Myometrial cell (primary cell): ENCODE measurements at places on chromosomes 1 and 21. TPM values are rescaled to one million over a fixed set of nuclear protein-coding genes. Genes with fewer than 3 reads are reported as not detected.

The KLHDC9 gene
- 2.5 and 4.0 TPM in 2 replicates for total RNA-seq

The FAM151A gene
- not detected in 2 replicates for total RNA-seq

The NR5A2 gene
- total RNA-seq: not detected in 2 replicates

The VSIG8 gene
- not detected in 2 replicates for total RNA-seq

The CFAP74 gene
- not detected in 2 replicates for total RNA-seq

The AMY2B gene
- total RNA-seq: 1.2 TPM in 1 of 2 replicates, not detected in the other

The GJA9 gene
- not detected in 2 replicates for total RNA-seq

The B3GALT2 gene
- total RNA-seq: 0.29 and 0.53 TPM in 2 replicates

The AHCYL1 gene
- 52.1 and 52.5 TPM in 2 replicates for total RNA-seq

The OR2L13 gene
- not detected in 2 replicates for total RNA-seq

The MYCL gene
- not detected in 2 replicates for total RNA-seq

The ATP1B1 gene
- total RNA-seq: 23.6 and 32.1 TPM in 2 replicates

The RGSL1 gene
- not detected in 2 replicates for total RNA-seq

The TFAP2E gene
- total RNA-seq: under 0.01 TPM in 1 of 2 replicates, not detected in the other

The ANKRD35 gene
- total RNA-seq: 4.8 and 5.5 TPM in 2 replicates

The KRTAP8-1 gene
- total RNA-seq: not detected in 2 replicates

The THAP3 gene
- 13.5 and 21.8 TPM in 2 replicates for total RNA-seq

The OR2L3 gene
- not detected in 2 replicates for total RNA-seq

The SFN gene
- total RNA-seq: 0.29 and 0.35 TPM in 2 replicates

The RIMKLA gene
- total RNA-seq: not detected in 2 replicates

The MATN1 gene
- not detected in 2 replicates for total RNA-seq

The LCE3D gene
- total RNA-seq: not detected in 2 replicates

The HAX1 gene
- 163 TPM in 2 replicates for total RNA-seq

The FALEC gene
- 0.86 TPM in 1 of 2 replicates, not detected in the other for total RNA-seq

The LCE1B gene
- total RNA-seq: not detected in 2 replicates

The GJB3 gene
- total RNA-seq: not detected in 2 replicates

The FCGR2B gene
- total RNA-seq: not detected in 2 replicates

The TNFRSF18 gene
- total RNA-seq: 1.9 and 3.7 TPM in 2 replicates

The AIRE gene
- not detected in 2 replicates for total RNA-seq

The ARHGEF16 gene
- total RNA-seq: not detected in 2 replicates

The OR14K1 gene
- total RNA-seq: not detected in 2 replicates

The CFHR2 gene
- total RNA-seq: not detected in 2 replicates

The GUCA2B gene
- not detected in 2 replicates for total RNA-seq
